ENCODE measurements at places on chromosomes 4 and X. TPM values are rescaled to one million over a fixed set of nuclear protein-coding genes. Genes with fewer than 3 reads are reported as not detected.

Gene ABCG2
- 7.0 TPM for total RNA-seq

Gene CXCL11
- total RNA-seq, result 0.49 TPM

Gene GAGE12E
- total RNA-seq, result not detected

Gene PLS3
- 137 TPM for total RNA-seq

Gene LRIT3
- 0.10 TPM for total RNA-seq

Gene USP11
- total RNA-seq, result 49.5 TPM

Gene PPARGC1A
- total RNA-seq, result 10.6 TPM

Gene MAGEB6B
- total RNA-seq, result not detected

Gene GJB1
- 0.30 TPM for total RNA-seq

Gene RNF150
- total RNA-seq, result 15.0 TPM

Gene CYTL1
- 8.9 TPM for total RNA-seq

Gene PHKA1
- 3.9 TPM for total RNA-seq

Gene PPEF2
- total RNA-seq, result 0.10 TPM

Gene SULT1B1
- total RNA-seq, result 1.8 TPM

Gene NAA11
- total RNA-seq, result not detected

Gene OTUD4
- total RNA-seq, result 43.5 TPM

Gene LAGE3
- total RNA-seq, result 5.2 TPM

Gene UNC5C
- 1.1 TPM for total RNA-seq

Gene LAMP2
- total RNA-seq, result 102 TPM

Gene CXCL1
- total RNA-seq, result 1.9 TPM

Gene POU4F2
- total RNA-seq, result not detected

Gene VSIG1
- 0.20 TPM for total RNA-seq

Gene SCRG1
- total RNA-seq, result 0.10 TPM

Gene FANCB
- total RNA-seq, result 6.5 TPM

Gene FMR1NB
- not detected for total RNA-seq

Gene CTAG2
- not detected for total RNA-seq

Gene SLC6A14
- 11.2 TPM for total RNA-seq

Gene MXD4
- total RNA-seq, result 17.0 TPM

Gene SPIN2A
- 2.9 TPM for total RNA-seq

Gene LDOC1
- 3.3 TPM for total RNA-seq

Gene CABS1
- not detected for total RNA-seq

Gene EDNRA
- total RNA-seq, result 51.1 TPM

Gene ARR3
- total RNA-seq, result not detected

Gene NOX1
- total RNA-seq, result not detected

Gene VMA21
- 28.7 TPM for total RNA-seq

Gene P2RY8
- 0.99 TPM for total RNA-seq

Gene NXF2B
- not detected for total RNA-seq

Gene CNOT6L
- 39.3 TPM for total RNA-seq

Gene ZNF711
- total RNA-seq, result 25.4 TPM

Gene PNPLA4
- 9.8 TPM for total RNA-seq

Gene AMOT
- 18.7 TPM for total RNA-seq

Gene GLOD5
- not detected for total RNA-seq

Gene FRAS1
- total RNA-seq, result 15.2 TPM

Gene SPACA5
- not detected for total RNA-seq

Gene COX18
- 12.5 TPM for total RNA-seq

Gene PAGE1
- total RNA-seq, result not detected

Gene SYTL4
- 3.8 TPM for total RNA-seq

Gene SATL1
- total RNA-seq, result 0.20 TPM

Gene RAB33A
- total RNA-seq, result 0.39 TPM

Gene TIGD4
- total RNA-seq, result 0.99 TPM

Gene MAGEC2
- total RNA-seq, result not detected

Gene PNMA3
- 0.69 TPM for total RNA-seq

Gene METAP1
- 25.3 TPM for total RNA-seq

Gene PDLIM3
- 52.5 TPM for total RNA-seq

Gene PABPC1L2A
- total RNA-seq, result not detected

Gene TGIF2LX
- total RNA-seq, result not detected

Gene ETNPPL
- not detected for total RNA-seq
